Activated T-cell treated with anti-CD3 and anti-CD28 coated beads, Interleukin-2, amount 50 U/mL, for 4 hours (primary cell): ENCODE measurements at places on chromosomes 1 and 21. TPM values are rescaled to one million over a fixed set of nuclear protein-coding genes. Genes with fewer than 3 reads are reported as not detected.

- no peak for DNase-seq
Measured at GRCh38 chr1:24963943-24964693, 34.0 kb upstream of the RUNX3 start.

F3 gene
- total RNA-seq = 0.45 TPM

GRCh38 chr1:201261771-201262547 lies 21.3 kb upstream of the PKP1 start:
- no peak for DNase-seq

DNA sequence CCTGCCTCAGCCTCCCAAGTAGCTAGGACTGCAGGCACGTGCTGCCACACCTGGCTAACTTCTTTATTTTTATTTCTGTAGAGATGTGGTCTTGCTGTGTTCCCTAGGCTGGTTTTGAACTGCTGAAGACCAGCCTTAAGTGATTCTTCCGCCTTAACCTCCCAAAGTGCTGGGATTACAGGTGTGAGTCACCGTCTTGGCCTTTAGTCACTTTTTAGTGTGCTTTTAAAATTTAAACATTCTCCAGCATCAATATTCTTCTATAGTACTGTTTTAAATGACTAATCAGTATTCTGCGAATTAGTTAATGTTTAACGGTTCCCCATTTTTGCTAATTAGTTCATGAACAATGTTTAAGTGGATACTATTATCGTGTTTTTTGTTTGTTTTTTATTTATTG lies 60.6 kb downstream of the DYRK1A start:
- no peak for DNase-seq

DNA sequence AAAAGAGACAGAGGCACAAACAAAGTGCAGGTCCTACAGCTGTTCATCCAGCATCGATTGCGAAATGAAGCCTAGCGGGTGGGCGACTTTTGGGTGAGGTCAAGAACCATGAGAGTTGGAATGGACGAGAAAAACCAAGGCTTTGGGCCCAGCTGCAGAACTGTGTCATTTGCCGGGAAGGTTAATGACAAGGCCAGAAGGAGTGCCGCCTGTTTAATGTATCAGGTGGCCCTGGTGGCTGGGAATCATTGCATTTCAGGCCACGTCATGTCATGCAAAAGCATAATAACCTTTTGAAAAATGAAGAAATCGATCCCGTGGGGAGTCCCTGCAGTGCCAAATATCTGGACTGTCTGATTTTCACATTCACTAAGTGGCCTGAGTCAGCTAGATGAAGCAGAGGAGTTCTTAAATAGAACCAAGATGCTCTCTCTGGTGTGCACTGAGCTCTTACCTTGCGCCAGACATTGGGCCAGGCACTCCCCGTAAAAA lies 8.1 kb upstream of the RCC2 start:
- no peak for DNase-seq

PSMB4 gene
- 641 TPM for total RNA-seq

GRCh38 chr1:30760596-30761324 lies 3.2 kb upstream of the LAPTM5 start:
- no peak for DNase-seq

TNFRSF18 gene
- total RNA-seq = 155 TPM

AVPR1B gene
- not detected for total RNA-seq

ITLN1 gene
- total RNA-seq = not detected

- no peak for DNase-seq
Measured at GRCh38 chr1:220807726-220808125, 21.0 kb downstream of the MTARC1 start.

- no peak for DNase-seq
Measured at GRCh38 chr1:198577444-198577843, 37.0 kb upstream of the ATP6V1G3 start.

PTPN7 gene
- 331 TPM for total RNA-seq

DNA sequence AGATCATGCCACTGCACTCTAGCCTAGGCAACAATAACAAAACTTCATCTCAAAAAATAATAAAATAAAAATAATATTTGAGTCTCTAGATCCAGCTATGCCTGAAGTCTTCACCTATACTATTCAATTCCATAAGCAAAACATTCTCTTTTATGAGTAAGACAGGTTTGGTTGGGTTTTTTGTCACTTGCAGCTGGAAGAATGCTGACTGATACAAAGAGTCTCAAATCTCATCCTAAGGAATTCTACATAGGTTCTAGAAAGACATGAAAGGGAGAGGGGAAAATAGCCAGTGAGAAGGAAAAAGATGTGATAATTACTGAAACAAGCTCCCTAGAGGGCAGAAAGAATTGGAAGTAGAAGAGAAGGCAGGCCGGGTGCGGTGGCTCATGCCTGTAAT lies 30.4 kb upstream of the MED18 start:
- no peak for DNase-seq

- DNase-seq = no peak
Measured at GRCh38 chr1:228142155-228142691, 2.1 kb downstream of the GUK1 start.

GRCh38 chr1:163444665-163445064 lies 122.9 kb downstream of the NUF2 start:
- no peak for DNase-seq

DNA sequence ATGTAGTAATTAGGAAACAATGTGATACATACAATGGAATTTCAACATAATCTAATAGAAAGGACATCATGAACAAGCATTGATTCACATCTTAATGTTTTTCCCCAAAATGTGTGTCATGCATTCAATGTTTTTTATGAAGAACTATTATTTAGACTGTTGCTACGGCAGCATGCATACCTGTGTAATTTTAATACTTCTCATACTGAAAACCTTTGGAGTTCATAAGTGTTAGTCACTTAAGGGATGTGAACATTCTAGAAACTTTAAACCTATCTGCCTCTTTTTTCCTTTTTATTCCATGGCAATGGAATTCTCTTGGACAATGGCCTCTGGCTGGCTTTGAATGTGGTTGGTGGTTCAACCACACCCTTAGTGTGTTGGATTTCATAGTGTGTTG lies 48.6 kb downstream of the TMPRSS15 start:
- DNase-seq = no peak
